Stimulated activated CD4-positive, alpha-beta T cell treated with anti-CD3 and anti-CD28 coated beads, TNF-alpha, amount 100 ng/mL, for 4 hours (primary cell): ENCODE measurements at places on chromosomes 11 and 22.

- no peak for DNase-seq
These were observed 296.6 kb upstream of the ISX start for GRCh38 chr22:34769361-34769760.

DNA sequence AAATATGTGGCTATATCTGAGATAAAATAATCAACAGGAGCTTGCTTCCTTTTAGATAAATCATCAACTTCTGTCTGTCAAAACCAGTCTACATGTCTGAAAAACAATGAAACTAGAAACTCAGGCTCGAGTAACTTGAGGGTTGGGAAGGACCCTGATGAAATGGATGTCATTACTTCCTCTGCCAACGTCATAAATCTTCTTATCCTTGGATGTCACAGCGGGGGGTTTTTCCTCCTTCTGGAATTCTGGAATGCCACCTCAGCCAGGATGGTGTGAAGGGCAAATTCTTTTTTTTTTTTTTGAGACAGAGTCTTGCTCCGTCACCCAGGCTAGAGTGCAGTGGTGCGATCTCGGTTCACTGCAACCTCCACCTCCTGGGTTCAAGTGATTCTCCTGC lies 13.4 kb downstream of the LGR4 start:
- DNase-seq = no peak

- DNase-seq = no peak
These were observed 176.3 kb upstream of the TMEM45B start for GRCh38 chr11:129639300-129639699.

DNA sequence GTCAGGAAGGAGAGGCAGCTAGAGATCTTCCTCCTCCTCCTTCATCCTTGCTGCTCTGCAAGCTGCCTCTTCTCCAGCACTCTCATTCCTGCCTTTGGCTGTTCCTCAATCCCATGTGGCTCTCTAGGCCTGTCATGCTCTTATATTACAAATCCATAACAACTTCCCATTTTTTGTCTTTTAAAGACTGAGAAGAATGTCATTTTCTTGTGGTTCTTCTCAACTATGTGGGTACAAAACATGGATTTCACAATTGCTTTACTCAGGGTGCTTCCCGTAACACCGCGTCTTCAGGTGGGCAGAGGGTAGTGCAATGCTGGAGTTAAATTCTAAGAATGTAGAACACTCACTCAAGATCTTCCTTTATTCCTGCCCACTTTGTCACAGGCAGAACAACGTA lies 6.8 kb upstream of the CAT start:
- DNase-seq = no peak

DNA sequence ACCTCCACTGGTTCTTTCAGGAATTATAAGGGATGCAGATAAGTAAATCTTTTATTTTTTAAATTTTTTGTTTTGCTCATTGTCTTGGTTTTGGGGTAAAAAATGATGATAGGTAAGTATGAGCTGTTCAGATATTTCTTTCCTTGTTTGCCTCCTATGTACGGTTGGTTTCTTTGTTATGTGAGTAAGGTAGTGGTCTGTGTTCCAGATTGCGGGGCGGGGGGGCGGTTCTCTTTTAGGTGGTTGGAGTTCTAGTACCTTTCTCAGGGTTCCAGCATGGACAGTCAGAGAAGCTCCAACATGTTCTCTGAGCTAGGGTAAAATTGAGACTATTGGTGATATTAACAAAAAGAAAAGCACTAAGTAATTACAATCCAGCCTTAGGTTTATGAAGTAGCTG lies 2.4 kb downstream of the CTNND1 start:
- no peak for DNase-seq

DNA sequence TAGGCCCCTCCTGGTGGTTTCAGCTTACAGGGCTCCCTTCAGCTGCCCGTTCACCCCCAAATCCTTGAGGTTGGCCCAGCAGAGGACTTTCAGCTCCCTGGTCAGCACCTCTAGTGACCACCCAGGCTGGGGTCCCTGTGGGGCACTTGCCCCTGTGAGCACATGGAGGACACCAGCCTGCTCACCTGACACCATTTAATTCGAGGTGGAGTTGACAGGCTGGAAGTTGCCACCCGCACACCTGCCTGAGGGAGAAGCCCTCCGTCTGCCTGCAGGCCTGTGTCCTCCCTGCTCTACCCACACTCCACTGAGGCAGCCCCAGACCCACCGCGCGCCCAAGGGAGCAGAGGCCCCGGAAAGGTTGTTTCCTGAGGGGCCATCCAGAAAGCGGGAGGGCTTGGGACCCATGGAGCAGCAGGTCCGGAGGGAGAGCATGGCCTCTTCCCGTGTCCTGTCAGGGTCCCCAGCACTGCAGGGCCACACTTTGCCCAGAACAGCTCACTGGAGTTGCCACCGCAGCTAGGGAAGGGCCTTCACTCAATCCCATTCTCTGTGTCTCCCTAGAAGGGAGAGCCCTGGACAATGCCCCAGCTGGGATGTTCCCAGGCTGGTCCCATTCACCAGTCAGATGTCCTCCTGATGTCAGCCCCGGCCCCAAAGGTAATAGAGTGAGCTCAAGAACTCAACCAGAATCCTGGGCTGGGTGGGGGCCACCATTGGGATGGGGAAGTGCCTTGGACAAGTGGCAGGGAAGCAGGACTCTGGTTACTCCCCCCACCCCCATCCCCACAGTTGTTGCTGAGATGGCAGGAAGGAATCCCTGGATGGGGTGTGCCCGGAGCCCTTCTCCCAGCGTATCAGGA lies 82.4 kb downstream of the MED15 start:
- no peak for DNase-seq
